ENCODE measurements at places on chromosomes 13 and 19.
A peak's percentile ranks its signal among the peaks of the same experiment; 100 is the strongest.

GRCh38 chr19:16571822-16572331 is 338 bp downstream of the SLC35E1 start:
- no peak for DNase-seq
- H3K27me3 ChIP-seq: no peaks in the 10 kb centered on the region
- H3K4me1 ChIP-seq: peaks cover 22% of the 10 kb centered on the region
- peak overlapping the region; percentile 76 for H3K27ac ChIP-seq

- peak; percentile 56 for DNase-seq
- H3K36me3 ChIP-seq: peaks cover 3% of the 10 kb centered on the region
- H3K4me1 ChIP-seq: peaks cover 29% of the 10 kb centered on the region
Observed at GRCh38 chr19:3576696-3577443, 4.1 kb downstream of the HMG20B start.

GRCh38 chr19:19554074-19555023 is 16.3 kb downstream of the CILP2 start:
- H3K27me3 ChIP-seq: no peaks in the 10 kb centered on the region
- H3K4me3 ChIP-seq: no peak overlapping the region
- H3K36me3 ChIP-seq: no peaks in the 10 kb centered on the region
- peaks cover 5% of the 10 kb centered on the region for H3K4me1 ChIP-seq
- H3K27ac ChIP-seq: no peak overlapping the region

DNA sequence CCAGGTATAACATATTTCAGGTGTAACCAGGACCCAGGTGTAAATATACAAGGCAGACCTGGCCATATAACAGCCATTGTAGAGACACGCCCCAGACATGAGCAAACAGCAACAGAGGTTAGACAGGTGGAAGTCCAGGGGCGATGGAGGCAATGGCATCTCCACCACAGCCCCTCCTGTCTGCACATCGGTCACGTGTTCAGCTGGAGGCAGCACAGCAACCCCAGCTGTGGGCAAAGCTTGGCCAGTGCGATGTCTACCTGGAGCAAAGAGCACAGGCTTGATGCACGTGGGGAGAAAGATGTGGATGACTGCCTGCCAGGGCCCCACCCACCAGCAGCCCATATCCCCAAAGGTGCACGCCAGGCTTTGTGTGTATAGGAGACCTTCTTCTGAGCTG is 4.4 kb downstream of the CYP4F2 start:
- no peak for DNase-seq
- H3K27ac ChIP-seq: no peak overlapping the region
- no peaks in the 10 kb centered on the region for H3K27me3 ChIP-seq
- H3K4me1 ChIP-seq: no peaks in the 10 kb centered on the region

- no peaks in the 10 kb centered on the region for H3K36me3 ChIP-seq
- H3K4me3 ChIP-seq: no peak overlapping the region
- peaks cover 5% of the 10 kb centered on the region for H3K4me1 ChIP-seq
- peak overlapping the region; percentile 2 for H3K27ac ChIP-seq
Observed at GRCh38 chr13:109938255-109938936, 152.0 kb upstream of the IRS2 start.

DNA sequence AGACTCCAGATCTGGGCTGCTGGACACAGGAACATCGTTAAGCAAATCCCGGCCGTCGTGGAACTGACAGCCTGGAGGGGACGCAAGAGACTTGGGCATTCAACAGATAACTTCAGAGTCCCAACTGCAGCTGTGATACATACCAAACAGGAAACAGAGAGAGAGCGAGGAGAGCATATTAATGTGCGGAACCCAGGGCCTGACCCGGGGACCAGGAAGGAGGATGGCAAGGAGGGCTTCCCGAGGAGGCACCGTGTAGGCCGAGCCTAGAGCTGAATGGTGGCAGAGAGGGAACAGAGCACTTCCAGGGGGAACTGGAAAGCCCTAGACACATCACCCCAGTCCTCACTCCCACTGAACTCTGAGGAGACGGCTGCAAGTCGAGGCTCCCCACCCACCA is 68.1 kb downstream of the SIPA1L3 start:
- H3K36me3 ChIP-seq: no peaks in the 10 kb centered on the region
- no peak overlapping the region for H3K4me3 ChIP-seq
- no peak overlapping the region for H3K27ac ChIP-seq

GRCh38 chr13:31056644-31057271 is 104.9 kb downstream of the HSPH1 start:
- H3K36me3 ChIP-seq: no peaks in the 10 kb centered on the region
- no peak for DNase-seq
- no peak overlapping the region for H3K27ac ChIP-seq
- H3K4me1 ChIP-seq: no peaks in the 10 kb centered on the region
- H3K27me3 ChIP-seq: no peaks in the 10 kb centered on the region

DNA sequence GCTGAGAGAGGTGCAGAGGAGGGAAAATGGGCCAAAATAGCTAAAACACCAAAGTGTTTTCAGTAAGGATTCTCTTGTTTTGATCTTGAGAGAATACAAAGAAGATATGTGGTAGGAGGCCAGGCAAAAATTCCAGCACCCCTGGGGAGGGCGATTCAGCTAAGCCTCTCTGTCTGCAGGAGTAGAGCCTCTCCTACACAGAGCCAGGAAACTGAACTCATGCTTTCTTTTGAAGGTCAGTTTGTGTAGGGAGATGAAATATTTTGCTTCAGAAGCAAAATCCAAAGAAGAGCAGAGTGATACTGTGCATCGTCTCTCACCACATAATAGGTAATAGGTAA is 565.0 kb downstream of the FGF9 start:
- H3K36me3 ChIP-seq: no peaks in the 10 kb centered on the region
- H3K27ac ChIP-seq: no peak overlapping the region

DNA sequence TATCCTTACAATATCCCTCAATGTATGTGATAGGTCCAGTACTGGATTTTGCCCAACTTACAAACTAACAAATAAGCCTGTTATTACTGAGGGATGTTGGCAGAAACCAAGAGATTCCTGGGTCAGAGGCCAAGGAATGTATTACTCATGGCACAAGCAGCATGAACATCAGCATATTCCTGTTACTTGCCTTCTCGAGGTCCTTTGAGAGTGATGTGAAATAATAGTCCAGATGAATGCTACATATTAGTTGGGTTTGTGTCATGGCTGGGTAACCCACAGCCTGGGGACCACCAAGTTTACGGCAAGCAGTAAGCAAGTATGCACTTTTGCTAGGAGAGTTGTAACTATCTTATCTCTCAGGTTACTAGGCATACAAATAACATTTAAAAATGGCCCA is 384.5 kb upstream of the GPC6 start:
- no peaks in the 10 kb centered on the region for H3K36me3 ChIP-seq
- no peaks in the 10 kb centered on the region for H3K27me3 ChIP-seq
- H3K4me3 ChIP-seq: no peak overlapping the region
- H3K27ac ChIP-seq: peak overlapping the region; percentile 67
- DNase-seq: peak; percentile 96

- H3K4me3 ChIP-seq: no peak overlapping the region
- no peaks in the 10 kb centered on the region for H3K27me3 ChIP-seq
- H3K36me3 ChIP-seq: no peaks in the 10 kb centered on the region
Observed at GRCh38 chr19:50275577-50276368, 53.4 kb downstream of the KCNC3 start.

DNA sequence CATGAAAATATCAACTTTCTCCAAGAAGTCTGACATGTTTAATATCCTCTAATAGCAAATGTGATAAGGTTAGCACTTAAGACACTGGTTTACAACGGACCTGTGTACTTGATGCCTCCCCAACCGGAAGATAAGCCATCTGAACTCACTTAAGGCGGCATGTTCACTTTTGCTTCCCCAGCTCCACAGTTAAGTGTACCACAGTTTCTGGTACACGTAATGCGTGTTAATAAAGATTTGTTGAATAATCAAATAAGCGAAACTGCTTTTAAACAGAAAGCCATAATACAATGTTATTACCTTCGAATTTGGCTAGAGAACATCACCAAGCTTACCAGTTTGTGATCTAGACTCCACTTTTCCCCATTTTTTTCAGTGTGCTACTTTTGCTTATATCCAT is 1.4 kb upstream of the PAN3 start:
- DNase-seq: no peak
- H3K4me3 ChIP-seq: peak overlapping the region; percentile 74
- peaks cover 5% of the 10 kb centered on the region for H3K4me1 ChIP-seq
- no peak overlapping the region for H3K27ac ChIP-seq
- no peaks in the 10 kb centered on the region for H3K27me3 ChIP-seq

DNA sequence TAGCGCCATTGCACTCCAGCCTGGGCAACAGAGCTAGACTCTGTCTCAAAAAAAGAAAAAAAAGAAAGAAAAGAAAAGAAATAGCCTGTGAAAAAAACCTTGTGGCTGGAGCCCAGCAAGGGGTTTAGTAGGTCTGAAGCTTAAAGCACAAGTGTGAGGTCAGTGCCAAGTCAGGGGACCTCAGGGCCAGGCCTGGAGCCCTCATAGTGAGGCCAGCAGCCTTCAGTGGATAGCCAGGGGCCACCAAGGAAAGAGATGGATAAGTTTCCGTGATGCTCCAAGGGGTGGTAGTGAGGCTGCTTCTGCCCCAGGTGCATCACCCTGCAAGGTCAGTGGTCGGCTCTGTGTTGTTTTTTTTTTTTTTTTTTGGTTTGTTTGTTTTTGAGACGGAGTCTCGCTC is 12.9 kb downstream of the TINCR start:
- no peaks in the 10 kb centered on the region for H3K36me3 ChIP-seq
- no peak overlapping the region for H3K27ac ChIP-seq
- DNase-seq: no peak
- H3K4me1 ChIP-seq: no peaks in the 10 kb centered on the region
- H3K27me3 ChIP-seq: peaks cover 3% of the 10 kb centered on the region

GRCh38 chr19:44356383-44357111 is at the start of gene ZNF112:
TSS of gene ZNF112 (minus strand) at chr19:44356680. CDS start at chr19:44340539, 16,141 bp downstream.
- DNase-seq: peak; percentile 90
- no peaks in the 10 kb centered on the region for H3K36me3 ChIP-seq
- H3K27me3 ChIP-seq: no peaks in the 10 kb centered on the region
- H3K27ac ChIP-seq: peak within 1 kb of the TSS; percentile 54
- H3K4me3 ChIP-seq: peak within 1 kb of the TSS; percentile 87
- peaks cover 5% of the 10 kb centered on the region for H3K4me1 ChIP-seq

- H3K4me3 ChIP-seq: no peak overlapping the region
- H3K4me1 ChIP-seq: no peaks in the 10 kb centered on the region
- no peaks in the 10 kb centered on the region for H3K36me3 ChIP-seq
- no peak overlapping the region for H3K27ac ChIP-seq
- H3K27me3 ChIP-seq: no peaks in the 10 kb centered on the region
- DNase-seq: no peak
Observed at GRCh38 chr13:97798836-97799235, 154.6 kb upstream of the IPO5 start.

GRCh38 chr19:39304701-39305571 is 8.7 kb downstream of the IFNL1 start:
- H3K27ac ChIP-seq: no peak overlapping the region
- no peaks in the 10 kb centered on the region for H3K4me1 ChIP-seq
- no peak for DNase-seq
- H3K27me3 ChIP-seq: peaks cover 62% of the 10 kb centered on the region
- no peak overlapping the region for H3K4me3 ChIP-seq

DNA sequence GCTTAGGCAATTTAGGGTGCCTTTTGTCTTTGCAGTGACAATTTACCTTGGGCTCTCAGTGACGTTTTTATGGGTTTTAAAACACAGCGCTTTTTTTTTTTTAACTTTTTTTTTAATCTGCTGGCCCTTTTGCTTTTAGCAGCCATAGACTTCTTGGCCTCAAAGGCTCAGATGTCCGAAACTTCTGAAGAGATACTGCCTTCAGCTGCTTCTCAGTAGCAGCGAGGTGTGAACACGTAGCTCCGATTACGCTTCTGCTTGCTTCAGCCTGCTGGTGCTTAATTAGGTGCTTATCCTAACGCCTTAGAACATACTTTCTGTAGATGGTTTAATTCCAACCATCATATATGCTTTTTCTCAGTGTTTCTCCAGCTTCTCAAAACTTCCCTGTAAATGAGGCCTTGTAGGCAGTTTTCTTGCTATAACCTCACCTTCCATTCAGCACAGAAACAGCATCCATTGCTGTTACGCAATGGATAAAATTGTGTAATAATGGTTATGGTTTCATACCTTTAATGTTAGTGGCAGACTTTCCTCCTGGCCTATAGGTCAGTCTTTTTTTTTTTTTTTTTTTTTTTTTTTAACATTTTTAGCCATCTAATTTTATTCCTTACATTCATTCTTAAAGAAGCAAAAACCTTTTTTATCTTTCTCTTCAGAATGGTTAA is 723.9 kb downstream of the GPC5 start:
- no peaks in the 10 kb centered on the region for H3K27me3 ChIP-seq
- no peak overlapping the region for H3K27ac ChIP-seq
- no peak for DNase-seq
- no peaks in the 10 kb centered on the region for H3K36me3 ChIP-seq
- no peak overlapping the region for H3K4me3 ChIP-seq

DNA sequence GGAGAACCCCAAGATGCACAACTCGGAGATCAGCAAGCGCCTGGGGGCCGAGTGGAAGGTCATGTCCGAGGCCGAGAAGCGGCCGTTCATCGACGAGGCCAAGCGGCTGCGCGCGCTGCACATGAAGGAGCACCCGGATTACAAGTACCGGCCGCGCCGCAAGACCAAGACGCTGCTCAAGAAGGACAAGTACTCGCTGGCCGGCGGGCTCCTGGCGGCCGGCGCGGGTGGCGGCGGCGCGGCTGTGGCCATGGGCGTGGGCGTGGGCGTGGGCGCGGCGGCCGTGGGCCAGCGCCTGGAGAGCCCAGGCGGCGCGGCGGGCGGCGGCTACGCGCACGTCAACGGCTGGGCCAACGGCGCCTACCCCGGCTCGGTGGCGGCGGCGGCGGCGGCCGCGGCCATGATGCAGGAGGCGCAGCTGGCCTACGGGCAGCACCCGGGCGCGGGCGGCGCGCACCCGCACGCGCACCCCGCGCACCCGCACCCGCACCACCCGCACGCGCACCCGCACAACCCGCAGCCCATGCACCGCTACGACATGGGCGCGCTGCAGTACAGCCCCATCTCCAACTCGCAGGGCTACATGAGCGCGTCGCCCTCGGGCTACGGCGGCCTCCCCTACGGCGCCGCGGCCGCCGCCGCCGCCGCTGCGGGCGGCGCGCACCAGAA is 1.1 kb downstream of the SOX1 start:
- peaks cover 64% of the 10 kb centered on the region for H3K27me3 ChIP-seq
- no peaks in the 10 kb centered on the region for H3K36me3 ChIP-seq
- H3K27ac ChIP-seq: no peak overlapping the region
- no peak for DNase-seq

DNA sequence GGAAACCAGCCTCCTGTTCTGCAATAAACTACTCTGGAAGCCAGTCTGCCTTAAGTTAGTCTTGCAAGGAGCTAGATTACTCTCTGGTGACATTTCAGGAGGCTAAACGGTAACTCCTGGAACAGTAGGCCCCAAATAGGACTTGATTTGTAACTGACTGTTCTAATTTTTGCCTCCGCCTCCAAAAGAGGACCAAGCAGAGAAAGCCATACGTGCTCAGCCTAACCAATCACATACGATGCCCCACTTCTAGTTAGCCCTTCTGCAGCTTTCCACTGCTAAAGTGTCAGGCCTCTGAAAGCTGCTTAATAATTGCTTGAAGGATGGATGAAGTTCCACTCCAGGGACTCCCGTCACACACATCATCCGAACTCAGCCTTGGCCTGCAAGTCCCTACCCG is 744 bp downstream of the ZNF805 start:
- H3K4me1 ChIP-seq: peaks cover 16% of the 10 kb centered on the region
- peak; percentile 36 for DNase-seq
- peak overlapping the region; percentile 94 for H3K4me3 ChIP-seq
- peak overlapping the region; percentile 81 for H3K27ac ChIP-seq
- H3K36me3 ChIP-seq: peaks cover 9% of the 10 kb centered on the region
